Foreskin keratinocyte (primary cell): ENCODE measurements at places on chromosomes 5 and 9. TPM values are rescaled to one million over a fixed set of nuclear protein-coding genes. Genes with fewer than 3 reads are reported as not detected.

DNA sequence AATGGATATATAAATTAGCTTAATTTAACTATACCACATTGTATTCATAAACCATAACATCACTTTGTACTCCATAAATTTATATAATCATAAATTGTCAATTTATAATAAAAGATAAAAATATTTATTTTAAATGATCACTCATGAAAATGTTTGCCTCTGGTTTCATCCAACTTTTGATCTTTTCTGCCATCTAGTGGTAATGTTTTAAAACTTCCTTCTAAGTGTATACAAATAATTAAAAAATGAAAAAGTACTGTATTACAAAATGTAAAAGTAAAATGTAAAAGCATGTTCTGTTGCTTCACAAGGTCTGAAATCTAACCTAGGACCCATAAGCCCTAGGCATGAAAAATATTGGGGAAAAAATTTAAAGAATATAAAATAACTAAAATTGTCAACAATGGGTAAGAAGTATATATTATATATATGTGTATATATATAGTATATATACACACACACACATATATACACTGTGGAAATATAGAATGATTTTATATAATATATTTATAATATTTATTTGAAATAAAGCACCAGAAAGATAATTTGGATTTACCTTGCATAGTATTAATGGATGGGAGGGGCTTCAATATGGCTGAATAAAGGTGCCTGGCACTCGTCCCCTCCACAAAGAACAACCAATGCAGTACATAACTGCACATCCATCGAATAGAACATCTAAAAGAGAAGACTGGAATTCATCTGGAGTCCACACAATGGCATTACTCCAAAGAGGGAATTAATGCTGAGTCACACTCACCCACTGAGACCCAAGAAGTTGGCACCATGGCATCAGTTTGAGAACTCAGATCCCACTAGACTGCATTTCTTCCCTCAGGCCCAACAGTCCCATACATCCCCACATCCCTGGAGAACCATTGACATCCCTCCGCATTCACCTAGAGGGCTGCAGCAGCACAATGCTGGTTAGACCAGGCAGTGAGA, 32.5 kb downstream of the ANXA1 start:
- no peak for DNase-seq

GRCh38 chr5:111685969-111686368, 71.0 kb downstream of the NREP start:
- no peak for DNase-seq

- DNase-seq = peak; percentile 51
These were observed 1.2 kb downstream of the PANK3 start for GRCh38 chr5:168578006-168578405.

DNA sequence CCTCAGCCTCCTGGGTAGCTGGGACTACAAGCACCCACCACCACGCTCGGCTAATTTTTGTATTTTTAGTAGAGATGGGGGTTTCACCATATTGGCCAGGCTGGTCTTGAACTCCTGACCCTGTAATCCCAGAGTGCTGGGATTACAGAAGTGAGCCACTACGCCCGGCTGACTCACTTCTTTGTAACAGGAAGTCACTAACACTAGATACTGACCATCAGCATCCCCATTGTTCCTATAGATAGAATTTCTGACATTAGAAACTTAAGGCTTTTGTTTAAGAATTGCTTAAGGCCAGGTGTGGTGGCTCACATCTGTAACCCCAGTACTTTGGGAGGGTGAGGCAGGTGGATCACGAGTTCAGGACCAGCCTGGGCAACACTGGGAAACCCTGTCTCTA, 42.2 kb downstream of the LEAP2 start:
- DNase-seq = no peak

The DNAH5 gene
- 0.57 and 1.1 TPM in 2 replicates for polyA plus RNA-seq

The HTR4 gene
- not detected in 2 replicates for polyA plus RNA-seq

The GDA gene
- 0.49 and 0.68 TPM in 2 replicates for polyA plus RNA-seq
